ENCODE measurements at places on chromosomes 3 and 15.

DNA sequence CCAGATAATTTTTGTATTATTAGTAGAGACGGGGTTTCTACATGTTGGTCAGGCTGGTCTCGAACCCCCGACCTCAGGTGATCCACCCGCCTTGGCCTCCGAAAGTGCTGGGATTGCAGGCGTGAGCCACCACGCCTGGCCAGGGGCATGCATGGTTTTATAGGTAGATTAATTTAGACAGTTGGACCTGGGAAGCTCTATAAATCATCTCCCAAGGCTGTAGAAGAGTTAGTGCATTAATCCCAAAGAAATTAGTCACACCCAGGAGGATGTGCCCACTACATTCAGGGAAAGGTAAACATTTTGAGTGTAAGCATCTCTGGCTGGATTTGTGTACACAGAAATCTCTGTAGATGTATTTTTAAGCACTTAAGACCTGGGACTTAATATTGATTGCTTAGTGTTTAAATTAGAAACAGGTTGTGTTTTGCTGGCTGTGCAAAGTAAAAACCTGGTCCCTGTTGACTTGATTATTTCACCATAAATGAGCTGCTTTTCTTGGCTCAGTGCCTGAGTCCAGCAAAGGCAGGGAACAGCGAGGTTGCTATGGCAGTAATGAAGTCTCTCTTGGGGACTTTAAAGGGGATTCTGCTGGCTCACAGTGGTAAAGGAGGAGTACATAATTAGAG is 19.2 kb downstream of the EXOSC7 start:
- DNase-seq = no peak

DNA sequence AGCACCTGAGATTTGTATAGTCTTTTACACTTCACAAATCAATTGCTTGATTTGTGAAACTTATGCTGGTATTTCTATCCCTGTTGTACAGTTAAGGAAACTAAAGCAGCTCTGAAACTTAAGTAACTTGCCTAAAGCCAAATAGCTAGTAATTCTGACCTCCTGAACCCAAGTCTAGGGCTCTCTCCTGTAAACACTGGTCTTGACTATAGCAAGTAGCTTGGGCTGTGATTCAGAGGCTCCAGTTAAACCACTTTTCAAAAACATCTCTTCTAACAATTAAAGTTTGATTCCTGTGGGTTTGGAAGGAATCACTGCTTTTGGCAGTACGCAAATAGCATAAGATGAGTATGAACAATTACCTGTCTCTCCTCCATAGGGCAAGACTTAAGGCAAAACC is 18.5 kb upstream of the CMTM8 start:
- no peak for DNase-seq

DNA sequence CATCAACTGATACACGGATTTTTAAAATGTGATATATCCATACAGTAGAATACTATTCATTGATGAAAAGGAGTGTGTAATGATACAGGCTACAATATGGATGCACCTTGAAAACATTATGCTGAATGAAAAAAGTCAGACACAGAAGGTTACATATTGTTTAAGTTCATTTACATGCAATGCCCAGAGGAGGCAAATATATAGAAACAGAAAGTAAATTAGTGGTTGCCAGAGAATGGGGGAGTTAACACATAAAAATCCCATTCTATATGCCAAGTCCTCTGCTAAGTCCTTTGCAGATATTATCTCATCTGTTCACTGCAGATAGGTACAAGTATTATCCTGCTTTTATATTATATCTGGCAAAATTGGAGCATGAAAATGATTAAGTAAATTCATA is 22.1 kb upstream of the CDIN1 start:
- DNase-seq = no peak

GRCh38 chr3:126964950-126965349 is 18.0 kb upstream of the PLXNA1 start:
- no peak for DNase-seq

- no peak for DNase-seq
These were observed 18.3 kb downstream of the TPRA1 start for GRCh38 chr3:127572186-127572585.

- DNase-seq = no peak
These were observed 17.6 kb upstream of the UBA7 start for GRCh38 chr3:49831341-49831740.

DNA sequence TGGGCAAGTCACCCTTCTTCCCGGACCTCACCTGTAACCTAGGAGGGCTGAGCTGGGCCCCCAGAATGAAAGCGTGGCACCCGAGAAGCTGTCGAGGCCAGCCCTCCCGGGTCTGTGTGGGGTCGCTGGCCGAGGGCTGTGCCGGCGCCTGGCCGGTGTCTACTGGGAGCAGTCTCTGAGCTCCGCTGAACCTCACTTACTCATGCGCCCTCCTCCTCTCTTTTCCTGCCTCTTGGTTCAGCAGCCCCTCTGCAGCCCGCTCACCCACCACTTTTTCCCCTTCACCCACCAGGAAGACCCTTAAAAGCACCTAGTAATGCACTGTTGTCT is 419 bp downstream of the HYKK start:
- peak; percentile 39 for DNase-seq

GRCh38 chr15:77855871-77856270 is 221.6 kb downstream of the TBC1D2B start:
- DNase-seq = no peak

GRCh38 chr3:10226293-10226692 is 22.0 kb upstream of the TATDN2 start:
- DNase-seq = no peak

GRCh38 chr3:108546692-108547091 is 36.3 kb upstream of the MYH15 start:
- no peak for DNase-seq

DNA sequence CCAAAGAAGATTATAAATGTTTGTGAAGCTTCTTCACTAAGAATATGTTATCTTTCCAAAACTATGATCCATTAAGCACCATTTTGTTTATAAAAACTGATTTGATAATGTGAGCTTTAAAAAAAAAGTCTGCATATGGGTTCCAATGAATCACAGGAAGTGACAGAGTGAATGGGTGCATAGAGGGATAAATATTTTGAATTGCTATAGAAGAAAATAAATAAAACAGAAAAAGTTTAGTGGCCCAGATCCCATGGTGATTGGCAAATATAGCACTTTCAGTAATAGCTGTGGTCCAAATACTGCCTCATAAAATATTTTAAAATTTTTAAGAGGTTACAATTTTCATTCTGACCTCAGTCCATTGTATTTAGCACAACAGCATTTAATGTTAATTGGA is 19.2 kb downstream of the CPA3 start:
- DNase-seq = no peak

GRCh38 chr15:70231484-70231883 is 133.8 kb upstream of the TLE3 start:
- DNase-seq = no peak

DNA sequence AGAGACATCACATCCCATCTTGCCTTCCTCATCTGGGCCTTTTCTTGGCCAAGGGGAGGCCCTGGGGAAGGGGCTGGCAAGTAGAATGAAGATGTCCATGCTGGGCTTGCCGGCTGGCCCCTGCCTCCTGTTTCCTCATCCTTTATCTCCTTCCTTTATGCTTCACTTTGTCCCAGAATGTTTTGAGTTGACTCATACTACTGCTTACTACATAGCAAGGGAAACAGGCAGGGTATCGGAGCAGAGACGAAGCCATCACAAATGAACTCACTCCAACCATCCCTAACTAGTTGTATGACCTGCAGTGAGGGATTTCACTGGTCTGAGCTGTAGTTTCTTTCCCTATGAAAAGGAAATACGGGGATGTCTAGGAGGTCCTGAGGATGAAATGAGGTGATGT is 66.0 kb downstream of the CHDH start:
- DNase-seq = no peak

- DNase-seq = no peak
These were observed 196.1 kb downstream of the ZNF621 start for GRCh38 chr3:40720863-40721262.

GRCh38 chr15:63044645-63045464 is 2.3 kb downstream of the TPM1 start:
- peak; percentile 57 for DNase-seq

DNA sequence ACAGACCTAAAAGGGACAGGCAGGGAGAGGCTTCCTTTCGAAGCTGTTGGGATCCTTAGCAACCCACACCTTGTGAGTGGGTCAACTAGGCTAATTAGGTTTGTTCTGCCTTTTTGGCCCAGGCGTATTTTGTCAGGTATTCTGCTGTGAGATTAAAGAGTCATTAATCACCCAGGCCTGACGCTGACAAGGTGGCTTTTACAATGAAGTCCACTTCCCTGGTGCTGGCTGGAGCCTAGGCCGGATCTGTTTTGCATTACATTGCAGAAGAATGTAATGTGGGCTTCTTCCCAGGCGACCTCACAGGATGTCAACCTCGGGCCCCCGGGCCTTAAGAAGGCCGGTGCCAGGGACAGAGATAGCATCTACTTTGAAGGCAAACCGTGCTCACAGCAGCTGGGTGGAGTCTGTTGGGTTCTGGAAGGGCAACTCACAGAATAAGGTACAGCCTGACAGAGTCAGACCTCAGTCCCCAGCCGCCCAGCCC is 76.9 kb downstream of the HES1 start:
- no peak for DNase-seq

- DNase-seq = no peak
These were observed 405.1 kb downstream of the LSAMP start for GRCh38 chr3:116040152-116040551.

Data from urothelium cell line (cell line).